ENCODE measurements at places on chromosomes 2 and 18.

DNA sequence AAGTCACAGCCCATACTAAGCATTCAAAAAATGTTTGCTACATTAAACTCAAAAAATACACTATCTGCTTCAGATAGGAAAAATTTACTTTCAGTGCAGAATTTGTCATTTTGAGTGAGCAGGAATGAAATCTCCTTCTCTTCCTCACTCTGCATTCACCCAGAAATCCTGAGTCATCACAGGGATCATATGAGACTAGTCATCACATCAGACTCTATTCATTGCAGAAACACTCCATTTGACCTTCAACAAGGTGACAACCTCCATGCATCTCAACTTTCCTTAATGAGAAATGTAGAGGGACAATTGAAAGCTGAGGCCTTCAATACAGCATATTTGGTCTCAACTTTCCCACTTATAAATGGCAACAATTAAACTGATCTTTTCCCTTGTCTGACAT is 130.4 kb upstream of the CYP26B1 start:
- no peak for DNase-seq

GRCh38 chr2:219713110-219713509 is 85.7 kb downstream of the SLC4A3 start:
- no peak for DNase-seq

GRCh38 chr2:43005245-43005974 is 213.0 kb upstream of the HAAO start:
- no peak for DNase-seq

DNA sequence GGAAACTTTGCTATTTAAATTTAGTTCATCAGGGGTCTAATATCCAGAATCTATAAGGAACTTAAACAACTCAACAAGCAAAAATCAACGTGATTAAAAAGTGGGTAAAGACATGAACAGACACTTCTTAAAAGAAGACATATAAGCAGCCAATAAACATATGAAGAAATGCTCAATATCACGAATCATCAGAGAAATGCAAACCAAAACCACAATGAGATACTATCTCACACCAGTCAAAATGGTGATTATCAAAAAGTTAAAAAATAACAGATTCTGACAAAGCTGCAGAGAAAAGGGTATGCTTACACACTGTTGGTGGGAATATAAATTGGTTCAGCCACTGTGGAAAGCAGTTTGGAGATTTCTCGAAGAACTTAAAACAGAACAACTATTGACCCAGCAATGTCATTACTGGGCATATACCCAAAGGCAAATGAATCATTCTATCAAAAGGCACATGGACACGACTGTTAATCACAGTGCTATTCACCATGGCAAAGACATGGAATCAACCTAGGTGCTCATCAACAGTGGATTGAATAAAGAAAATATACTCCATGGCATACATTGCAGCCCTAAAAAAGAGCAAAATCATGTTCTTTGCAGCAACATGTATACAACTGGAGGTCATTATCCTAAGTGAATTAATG is 189.9 kb downstream of the SLC4A10 start:
- no peak for DNase-seq

DNA sequence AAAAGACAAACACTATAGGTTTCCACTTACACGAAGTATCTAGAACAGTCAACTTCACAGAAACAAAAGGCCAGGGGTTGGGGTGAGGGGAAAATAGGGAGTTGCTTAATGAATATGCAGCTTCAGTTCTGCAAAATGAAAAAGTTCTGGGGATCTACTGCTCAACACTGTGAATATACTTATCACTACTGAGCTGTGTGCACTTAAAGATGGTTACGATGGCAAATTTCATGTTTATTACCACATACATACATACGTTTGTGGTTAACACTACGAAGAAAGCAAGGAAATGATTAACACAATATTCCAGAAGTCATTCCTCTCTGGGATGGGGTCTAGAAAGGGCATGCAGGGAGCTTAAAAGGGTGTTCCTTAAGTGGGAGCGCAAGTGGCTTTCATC is 19.3 kb downstream of the MBOAT2 start:
- DNase-seq: no peak

GRCh38 chr2:74440378-74441169 is 1.2 kb downstream of the RTKN start:
- peak; percentile 33 for DNase-seq
